ENCODE measurements at places on chromosomes 2 and 18.

- no peak for DNase-seq
Measured at GRCh38 chr2:126894585-126895182, 4.0 kb upstream of the TEX51 start.

GRCh38 chr2:42890791-42891355 lies 98.5 kb upstream of the HAAO start:
- DNase-seq = no peak

- no peak for DNase-seq
Measured at GRCh38 chr2:163664610-163665009, 71.2 kb downstream of the FIGN start.

GRCh38 chr18:56649996-56650395 lies 1.2 kb upstream of the WDR7 start:
- peak; percentile 30 for DNase-seq

DNA sequence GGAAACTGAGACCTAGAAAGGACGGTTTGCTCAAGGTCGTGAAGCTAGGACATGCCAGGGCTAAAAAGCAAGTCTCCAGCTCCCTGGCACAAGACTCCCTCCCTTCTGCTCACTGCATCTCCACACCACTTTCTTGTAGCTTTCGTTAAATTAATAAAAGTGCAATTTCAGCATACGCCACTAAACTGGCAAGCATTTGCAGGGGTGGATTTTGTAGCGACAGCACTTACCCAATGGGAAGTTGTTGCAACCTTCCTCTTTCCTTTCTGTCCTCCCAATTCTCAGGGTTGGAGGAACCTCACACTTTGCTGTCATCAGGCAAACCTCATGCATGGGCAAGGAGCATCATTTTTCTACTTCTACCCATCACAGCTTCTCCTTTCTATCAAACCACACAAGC lies 7.4 kb upstream of the RHOB start:
- DNase-seq = no peak

DNA sequence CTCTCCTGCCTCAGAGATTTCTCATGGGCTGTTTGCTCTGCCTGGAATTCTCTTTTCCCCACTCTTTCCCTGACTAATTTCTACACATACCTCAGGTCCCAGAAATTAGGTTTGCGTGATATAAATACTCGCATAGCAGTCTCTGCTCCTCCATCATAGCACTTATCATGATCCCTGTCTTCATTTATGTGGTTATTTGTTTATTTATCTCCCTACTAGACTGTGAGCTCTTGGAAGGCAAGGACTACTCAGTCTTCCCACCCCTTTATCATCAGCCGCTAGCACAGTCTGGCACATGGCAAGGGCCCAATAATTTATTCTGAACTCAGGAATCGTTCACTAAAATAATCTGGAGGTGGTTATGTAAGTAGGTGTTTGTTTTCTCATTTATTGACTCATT lies 79.3 kb downstream of the ADCYAP1 start:
- DNase-seq = no peak

DNA sequence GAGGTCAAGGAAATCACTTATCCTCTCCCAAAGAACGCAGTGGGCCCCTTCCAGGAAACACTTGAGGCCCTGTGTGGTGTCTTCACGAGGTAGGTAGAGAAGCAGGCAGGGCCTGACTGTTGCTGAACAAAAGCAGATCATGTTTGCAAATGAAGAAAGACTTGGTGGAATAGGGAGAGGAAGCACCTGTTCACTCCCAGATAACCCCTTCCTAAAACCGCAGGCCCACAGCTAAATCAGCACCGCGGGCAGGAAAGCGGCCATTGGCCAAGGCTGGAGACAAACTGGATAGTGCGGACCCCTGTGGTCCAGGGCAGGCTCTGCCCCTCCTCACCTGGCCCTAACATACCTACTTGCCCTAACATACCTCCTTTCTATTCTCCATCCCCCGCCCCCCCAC lies 64.9 kb upstream of the KLHL29 start:
- DNase-seq = no peak

DNA sequence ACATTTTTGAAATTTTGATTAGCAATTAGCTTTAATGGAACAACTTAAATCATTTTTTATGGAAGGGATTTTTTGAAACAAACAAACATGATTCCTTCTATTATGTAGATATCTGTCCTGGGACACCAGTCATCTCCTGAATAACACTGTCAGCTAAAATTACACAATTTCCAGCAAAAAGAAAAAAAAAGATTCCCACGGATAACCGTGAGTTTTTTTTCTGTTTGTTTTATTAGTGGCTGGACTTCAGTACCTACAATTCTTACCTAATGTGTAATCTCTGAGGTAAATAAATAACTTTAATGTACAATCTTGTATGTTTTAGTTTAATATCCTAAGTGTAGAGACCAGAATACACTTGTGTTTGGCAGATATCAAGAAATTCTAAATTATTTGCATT lies 126.6 kb upstream of the KYNU start:
- no peak for DNase-seq

Measured in OCI-M1 (cell line).